ENCODE measurements at places on chromosomes 13 and 19. TPM values are rescaled to one million over a fixed set of nuclear protein-coding genes. Genes with fewer than 3 reads are reported as not detected.
A peak's percentile ranks its signal among the peaks of the same experiment; 100 is the strongest.

DNA sequence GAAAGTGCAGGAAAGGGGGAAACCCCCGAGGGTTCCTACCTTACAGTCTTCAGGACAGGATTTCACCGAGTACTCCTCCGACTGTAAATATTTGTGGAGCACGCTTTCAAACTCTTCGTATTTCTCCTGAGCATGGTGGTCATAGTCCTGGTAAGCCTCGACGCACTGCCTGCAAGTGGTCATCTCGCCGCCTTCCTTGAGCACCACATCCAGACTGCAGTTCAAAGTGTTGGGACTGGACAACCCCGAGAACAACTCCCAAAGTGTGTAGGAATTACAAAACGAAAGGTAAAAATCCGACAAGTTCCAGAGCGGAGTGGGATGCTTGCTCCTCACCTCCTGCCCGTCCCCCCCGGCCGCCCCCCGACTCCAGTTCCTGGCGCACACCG lies 349.7 kb downstream of the LIG4 start:
- DNase-seq: peak; percentile 40
- no peaks in the 10 kb centered on the region for H3K4me1 ChIP-seq
- H3K27me3 ChIP-seq: peaks cover 3% of the 10 kb centered on the region
- no peak overlapping the region for H3K27ac ChIP-seq

- H3K4me1 ChIP-seq: peaks cover 8% of the 10 kb centered on the region
- H3K36me3 ChIP-seq: no peaks in the 10 kb centered on the region
- peak overlapping the region; percentile 87 for H3K27ac ChIP-seq
- no peaks in the 10 kb centered on the region for H3K27me3 ChIP-seq
Measured at GRCh38 chr19:14434543-14435319, 1.6 kb downstream of the PKN1 start.

GRCh38 chr13:77009011-77009410 lies 17.1 kb downstream of the CLN5 start:
- no peak for DNase-seq
- no peaks in the 10 kb centered on the region for H3K4me1 ChIP-seq
- H3K27me3 ChIP-seq: no peaks in the 10 kb centered on the region
- peaks cover 23% of the 10 kb centered on the region for H3K36me3 ChIP-seq
- no peak overlapping the region for H3K4me3 ChIP-seq

GRCh38 chr19:1082165-1082927 lies 12.8 kb downstream of the POLR2E start:
- H3K36me3 ChIP-seq: no peaks in the 10 kb centered on the region
- H3K27me3 ChIP-seq: no peaks in the 10 kb centered on the region
- peak; percentile 42 for DNase-seq
- no peak overlapping the region for H3K27ac ChIP-seq

DNA sequence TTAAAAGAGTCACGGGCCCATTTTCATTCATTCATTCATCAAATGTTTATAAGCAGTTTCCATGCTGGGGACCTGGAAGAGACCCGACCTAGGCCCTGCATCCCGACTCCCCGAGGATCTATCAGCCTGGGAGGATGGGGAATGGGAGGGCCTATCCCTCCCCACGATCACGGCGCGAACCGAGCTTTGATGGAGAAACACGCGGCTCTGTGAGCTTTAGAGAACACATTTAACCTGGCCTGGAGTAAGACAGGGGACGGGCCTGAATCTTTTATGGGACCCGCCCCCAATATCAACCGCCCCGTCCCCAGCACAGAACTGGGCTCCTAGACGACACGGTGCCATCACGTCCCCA lies 875 bp upstream of the EVI5L start:
- H3K27ac ChIP-seq: no peak overlapping the region
- no peak overlapping the region for H3K4me3 ChIP-seq
- no peaks in the 10 kb centered on the region for H3K4me1 ChIP-seq
- H3K27me3 ChIP-seq: no peaks in the 10 kb centered on the region
- no peaks in the 10 kb centered on the region for H3K36me3 ChIP-seq
- no peak for DNase-seq

DNA sequence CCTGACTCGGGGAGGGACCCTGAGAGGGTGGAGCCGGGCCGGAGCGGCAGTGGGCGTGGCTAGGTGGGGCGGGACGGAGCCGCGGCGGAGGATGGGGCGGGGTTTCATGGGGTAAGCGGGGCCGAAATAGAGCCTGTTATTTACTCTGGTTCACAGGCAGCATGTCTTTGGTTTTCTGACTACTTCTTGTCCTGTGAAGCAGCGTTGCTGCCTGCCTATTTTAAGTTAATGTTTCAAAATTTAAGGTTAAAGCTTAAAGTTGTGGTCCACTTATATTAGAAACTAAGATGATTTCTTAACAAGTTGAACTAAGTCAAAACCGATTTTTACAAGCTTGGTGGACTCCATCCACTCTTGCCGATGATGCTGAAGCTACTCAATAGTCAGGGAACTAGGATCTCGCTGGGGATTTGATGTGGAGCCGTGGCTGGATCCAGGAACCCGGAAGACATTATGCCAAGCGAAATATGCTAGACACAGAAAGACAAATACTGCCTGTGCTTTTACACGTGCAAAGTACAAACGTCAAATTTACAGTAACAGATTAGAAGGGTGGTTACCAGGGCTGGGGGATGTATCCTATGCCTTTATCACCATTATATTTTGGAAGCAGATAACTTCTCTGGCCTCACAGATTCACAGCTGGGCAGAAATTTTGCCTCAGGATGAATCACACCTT lies 433 bp upstream of the ZNF616 start:
- no peaks in the 10 kb centered on the region for H3K36me3 ChIP-seq
- no peak overlapping the region for H3K4me3 ChIP-seq
- no peak for DNase-seq
- peaks cover 8% of the 10 kb centered on the region for H3K4me1 ChIP-seq
- H3K27me3 ChIP-seq: no peaks in the 10 kb centered on the region

Gene CEACAM4
- total RNA-seq: 2.1 TPM

Gene CLEC11A
- total RNA-seq: 7.7 TPM
